ENCODE measurements at places on chromosomes 5 and 9.

DNA sequence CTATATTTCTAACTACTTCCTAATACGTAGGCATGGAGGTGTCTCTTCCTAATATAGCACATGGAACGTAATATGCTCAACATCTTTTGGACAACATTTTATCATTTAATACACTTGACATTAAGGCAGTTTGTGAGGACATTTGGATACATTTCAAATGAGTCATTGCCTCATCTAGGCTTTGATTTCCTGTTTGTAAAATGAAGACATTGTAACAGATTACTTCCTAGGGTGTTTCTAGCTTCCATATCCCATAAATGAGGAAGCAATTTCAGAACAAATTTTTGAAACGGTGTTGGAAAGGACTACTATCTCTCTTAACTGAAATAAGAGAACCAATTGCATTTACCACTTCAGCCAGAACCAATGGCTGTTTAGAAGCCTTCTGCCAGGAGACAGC is 38.7 kb downstream of the SLC28A3 start:
- no peak for DNase-seq

GRCh38 chr5:171749365-171749764 is 36.3 kb upstream of the SMIM23 start:
- no peak for DNase-seq

GRCh38 chr5:82309091-82309531 is 31.0 kb upstream of the RPS23 start:
- no peak for DNase-seq

DNA sequence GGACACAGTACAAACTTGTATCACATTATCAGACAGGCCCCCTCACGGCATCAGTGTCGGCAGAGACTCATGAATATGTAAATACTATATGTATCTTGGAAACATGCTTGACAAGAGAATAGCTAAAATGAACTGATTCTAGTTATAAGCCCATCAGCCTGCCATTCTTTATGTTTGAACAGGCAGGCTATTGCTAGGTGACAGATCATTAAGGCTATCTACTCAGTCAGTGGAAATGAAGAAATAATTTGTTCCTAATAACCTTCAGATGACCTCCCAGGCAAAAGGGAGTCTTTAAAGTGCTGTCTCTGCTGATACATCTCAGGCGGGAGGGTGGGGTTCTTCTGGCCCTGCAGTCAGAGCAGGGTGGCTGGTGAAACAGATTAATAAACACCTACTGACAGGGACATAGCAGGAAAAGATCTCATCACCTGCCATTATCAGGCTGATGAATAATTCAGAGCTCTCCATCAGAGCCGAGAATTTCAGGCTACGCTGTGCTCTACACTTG is 394.2 kb downstream of the RASEF start:
- no peak for DNase-seq

DNA sequence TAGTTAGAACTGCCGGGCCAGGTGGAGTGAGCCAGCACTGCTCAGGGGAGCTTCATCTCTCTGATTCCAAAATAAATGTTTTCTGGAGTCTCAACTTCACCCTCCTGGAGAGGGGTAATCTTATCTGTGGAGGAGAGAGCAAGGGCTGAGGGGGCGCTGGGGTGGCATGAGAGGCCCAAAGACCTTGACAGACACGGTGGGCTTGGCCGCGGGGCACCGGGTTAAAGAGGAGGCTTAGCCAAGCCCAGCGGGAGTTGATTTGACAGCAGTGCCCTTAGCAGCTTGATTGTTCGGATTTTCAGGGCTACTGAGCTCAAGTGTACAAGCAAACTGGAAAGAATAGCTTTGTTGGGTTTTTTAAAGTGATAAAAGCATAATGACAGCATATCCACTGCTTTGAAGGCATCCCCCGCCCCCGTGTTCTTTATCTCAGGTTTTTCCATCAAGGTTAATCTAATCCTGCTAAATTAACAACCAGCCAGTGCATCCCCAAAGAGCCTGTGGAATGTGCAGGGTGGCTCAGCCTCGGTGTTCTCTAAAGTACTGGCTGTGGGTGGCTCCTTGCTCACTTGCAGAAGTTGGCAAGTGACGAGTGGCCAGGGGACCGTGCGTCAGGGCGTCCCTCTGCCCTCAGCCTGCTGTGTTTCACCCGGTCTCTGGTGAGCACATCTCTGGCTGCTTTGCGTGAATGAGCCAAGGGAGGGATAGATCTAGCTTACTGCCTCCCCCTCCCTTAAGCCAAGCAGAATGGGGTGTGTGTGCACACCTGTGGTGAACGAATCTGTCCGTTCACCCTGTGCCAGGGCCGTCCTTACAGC is 5.5 kb downstream of the QRFP start:
- DNase-seq: no peak

DNA sequence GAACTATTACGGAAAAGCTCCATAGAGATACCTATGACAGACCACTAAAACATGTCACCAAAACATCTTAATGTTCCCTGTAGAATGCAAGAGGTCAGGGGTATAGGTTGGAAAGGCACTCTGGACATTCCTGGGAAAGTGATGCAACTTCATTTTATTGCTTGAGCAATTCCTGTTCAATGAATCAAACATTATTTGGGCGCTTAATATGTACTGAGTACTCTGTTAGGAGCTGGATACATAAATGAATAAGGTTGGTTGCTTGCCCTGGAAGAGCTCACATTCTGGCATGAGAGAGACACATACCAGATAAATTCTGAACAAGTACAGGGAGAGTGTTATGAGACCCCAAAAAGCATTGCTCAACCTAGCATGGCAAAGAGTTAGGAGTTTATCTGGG is 408.9 kb upstream of the DMAC1 start:
- no peak for DNase-seq

GRCh38 chr9:112881331-112881730 is 9.3 kb downstream of the SLC46A2 start:
- peak; percentile 74 for DNase-seq

DNA sequence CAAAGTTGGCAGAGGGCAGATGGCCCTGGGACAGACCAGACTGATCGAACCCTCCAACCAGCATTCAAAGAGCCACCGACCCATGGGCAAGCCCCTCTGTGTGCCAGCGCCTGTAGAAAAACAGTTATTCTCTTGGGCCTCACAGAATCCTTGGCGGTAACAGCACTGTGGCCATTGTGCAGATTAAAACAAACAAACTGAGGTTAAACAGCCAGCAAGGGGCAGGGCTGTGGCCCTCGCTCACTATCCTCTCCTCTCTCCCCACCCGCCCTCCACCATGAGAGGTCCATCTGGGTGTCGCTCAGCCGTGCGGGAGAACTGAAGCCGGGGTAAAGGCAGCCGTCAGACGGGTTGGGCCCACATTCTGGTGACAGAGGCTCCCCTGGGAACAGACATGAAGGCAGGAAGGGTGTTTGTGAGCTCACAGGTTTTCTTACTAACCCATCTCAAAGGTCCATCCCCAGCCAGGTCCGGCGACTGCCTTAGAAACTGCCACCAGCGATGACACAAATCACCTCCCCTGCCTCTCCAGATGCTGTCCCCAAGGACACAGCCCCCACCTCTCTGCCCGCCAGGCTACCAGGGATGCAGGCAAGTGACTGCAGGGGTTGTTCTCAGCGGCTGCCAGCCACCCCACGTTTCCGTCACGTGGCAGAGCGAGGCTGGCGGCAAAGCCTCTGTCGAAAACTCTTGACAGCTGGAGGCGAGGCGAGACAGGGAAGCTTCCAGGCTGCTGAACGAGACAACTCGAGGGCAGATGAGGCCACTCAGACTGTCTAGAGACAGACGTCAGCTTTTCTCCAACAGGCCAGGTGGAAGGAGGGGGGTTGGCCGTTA is 75.8 kb upstream of the SARDH start:
- DNase-seq: peak; percentile 82

DNA sequence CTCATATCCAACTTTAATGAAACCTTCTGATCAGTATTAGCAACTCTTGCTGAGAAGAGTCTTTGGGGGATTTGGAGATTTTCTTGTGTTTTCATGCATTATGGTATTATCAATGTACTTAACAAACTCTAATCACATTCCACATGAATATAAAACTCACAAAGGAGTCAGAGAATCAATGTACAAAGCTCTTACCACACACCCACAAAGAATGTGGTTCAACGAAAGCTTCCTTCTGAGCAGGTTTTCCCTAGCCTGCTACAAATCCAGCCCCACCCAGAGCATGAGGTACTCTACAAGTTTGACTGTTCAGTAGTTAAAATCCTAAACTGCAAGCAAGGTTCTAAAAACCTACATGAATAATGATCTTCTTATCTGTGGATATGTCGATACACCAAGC is 210.1 kb downstream of the TARS1 start:
- DNase-seq: no peak

GRCh38 chr5:127143722-127144121 is 70.4 kb upstream of the C5orf63 start:
- DNase-seq: no peak

DNA sequence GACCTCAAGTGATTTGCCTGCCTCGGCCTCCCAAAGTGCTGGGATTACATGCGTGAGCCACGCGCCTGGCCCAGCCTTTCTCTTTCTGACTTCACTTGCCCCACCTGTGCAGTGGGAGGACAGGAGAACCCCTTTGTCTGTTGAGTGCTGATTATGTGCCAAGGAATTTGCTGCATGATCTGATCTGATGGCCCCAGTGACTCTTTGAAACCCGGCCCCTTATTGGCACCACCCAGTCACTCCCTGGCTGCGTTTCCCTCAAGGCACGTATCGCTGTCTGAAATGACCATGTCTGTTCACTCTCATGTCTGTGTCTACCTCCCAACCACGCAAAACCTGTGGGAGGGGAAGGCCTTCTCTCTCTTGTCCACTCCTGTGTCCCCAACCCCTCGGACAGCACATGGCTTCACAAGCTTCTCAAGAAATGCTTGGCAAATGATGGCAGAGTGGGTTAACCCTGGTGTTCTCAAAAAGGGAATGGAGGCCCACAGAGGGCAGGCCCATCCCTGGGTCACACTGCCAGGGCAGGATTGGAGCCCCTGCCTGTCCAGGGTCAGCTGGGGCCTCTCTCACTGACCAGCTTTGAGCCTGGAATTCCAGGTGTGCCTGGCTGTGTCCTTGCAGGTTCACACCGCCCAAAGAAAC is 21.9 kb downstream of the NEK6 start:
- no peak for DNase-seq

DNA sequence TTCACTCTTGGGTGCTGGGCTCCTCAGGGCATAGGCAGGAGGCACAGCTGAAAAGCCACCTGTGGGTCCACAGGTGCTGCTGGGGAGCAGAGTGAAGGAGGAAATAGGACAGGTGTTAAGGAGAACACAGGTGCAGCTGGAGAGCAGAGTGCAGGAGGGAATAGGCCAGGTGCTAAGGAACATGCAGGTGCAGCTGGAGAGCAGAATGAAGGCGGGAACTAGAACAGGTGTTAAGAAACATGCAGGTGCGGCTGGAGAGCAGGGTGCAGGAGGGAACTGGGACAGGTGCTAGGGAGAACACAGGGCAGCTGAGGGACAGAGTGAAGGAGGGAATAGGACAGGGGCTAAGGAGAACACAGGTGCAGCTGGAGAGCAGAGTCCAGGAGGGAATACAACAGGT is 43.8 kb upstream of the PLEKHG4B start:
- DNase-seq: no peak

DNA sequence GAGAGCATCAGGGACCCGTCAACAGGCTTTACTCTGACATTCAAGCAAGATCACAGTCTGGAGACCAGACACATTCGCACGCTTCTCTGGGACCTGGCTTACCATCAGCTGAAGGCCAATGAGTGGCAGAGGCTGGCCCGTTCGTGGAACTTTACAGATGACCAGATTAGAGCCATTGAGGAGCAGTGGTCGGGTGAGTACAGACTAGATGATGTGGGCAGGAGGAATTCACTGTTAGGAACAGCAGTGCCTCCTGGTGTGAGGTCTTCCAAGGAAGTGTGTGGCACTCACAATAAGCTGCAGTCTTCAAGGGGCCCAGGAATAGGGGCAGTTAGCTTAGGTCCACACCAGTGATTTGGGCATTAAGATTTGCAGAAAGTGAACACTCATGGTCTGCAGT is 50.4 kb downstream of the POC5 start:
- DNase-seq: peak; percentile 62

GRCh38 chr5:167952278-167952995 is 339.0 kb upstream of the WWC1 start:
- peak; percentile 93 for DNase-seq

DNA sequence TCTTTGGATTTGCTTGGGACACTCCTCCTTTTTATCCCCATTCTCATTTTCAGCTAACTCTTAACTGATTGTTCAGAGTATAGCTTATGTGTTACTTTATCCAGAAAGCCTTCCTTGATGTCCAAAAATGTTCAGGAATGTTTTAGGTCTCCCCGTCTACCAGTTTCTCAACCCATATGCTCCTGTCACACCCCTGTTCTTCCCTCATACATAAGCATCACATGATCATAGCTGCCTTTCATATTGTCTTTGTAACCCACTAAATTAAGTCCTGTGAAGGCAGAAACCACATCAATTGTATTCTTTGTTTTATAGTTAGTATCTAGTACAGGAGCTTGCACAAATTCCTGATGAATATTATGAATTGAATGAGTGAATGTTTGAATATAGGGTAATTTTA is 321.9 kb upstream of the ACTBL2 start:
- no peak for DNase-seq

DNA sequence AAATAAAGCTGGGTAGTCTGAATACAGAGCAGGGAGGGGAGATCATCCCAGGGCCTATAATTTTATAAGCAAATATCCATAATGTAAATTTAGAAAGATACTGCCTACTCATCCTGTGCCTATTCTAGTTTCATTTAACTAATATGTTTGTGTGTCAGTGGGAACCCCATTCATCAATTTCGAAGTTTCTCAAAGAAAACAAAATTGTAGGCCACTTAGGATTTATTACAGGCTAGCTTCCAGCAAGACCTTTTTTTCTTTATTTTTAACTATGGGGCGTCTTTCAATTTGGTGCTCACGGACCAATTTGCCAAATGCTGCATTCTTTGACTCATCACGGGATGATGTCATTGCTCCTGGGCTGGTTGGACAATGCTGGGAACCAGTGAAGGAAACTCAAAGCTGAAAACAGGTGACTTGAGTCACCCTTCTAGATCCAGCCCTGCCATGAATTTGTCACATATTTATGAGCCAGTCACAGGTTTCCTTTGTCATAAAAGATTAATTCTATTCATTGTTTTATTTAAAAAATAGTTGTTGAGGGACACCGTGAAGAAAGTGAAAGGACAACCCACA is 13.4 kb downstream of the PCSK5 start:
- DNase-seq: peak; percentile 81

DNA sequence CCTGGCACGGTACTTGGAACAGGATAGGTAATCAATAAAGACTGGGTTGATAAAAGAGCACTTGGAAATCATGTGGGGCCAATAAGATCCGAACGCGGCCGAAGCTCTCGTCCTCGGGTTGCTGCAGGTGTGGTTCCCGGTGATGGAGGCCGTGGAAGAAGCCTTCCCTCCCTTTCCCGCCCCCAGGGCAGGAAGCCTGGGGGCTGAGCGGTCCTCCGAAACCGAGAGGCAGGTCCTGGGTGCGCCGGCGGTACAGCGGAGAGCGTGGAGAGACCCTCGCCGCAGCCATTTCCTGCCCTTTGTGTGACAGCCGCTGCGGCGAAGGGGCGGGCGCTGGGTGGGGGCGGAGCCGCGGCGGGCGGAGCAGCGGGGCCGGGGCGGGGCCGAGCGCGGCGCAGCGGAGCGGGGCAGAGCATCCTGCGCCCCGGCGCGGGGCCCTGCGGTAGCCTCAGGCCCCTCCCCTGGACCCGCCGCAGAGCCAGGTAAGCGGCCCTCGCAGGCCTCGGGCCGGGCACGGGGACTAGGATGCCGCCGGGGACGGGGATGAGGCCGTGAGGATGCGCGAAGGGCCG is at the start of gene CYFIP2:
Gene CYFIP2 (plus strand): TSS at position 410 of the 572 bp plus-strand sequence. CDS start 19,239 bp downstream, outside the sequence.
- peak; percentile 88 for DNase-seq
